ENCODE measurements at places on chromosomes 12 and 14.

DNA sequence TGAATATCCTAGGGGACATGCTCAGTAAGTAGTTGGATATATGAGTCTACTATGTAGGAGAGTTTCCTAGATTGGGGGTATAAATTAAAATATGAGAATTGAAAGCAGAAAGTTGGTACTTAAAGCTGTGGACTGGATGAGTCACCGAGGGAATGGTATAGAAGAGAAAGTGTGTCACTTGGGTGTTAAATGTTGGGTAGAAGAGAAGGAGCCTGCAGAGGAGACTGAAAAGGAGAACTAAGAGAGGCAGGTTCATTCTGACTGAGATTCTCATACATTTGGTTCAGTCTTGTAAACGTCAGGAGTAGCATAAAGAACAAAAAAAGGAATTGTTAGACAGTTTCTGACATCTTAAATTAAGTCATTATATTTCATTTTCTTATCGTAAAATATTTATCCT is 19.9 kb downstream of the LRRC9 start:
- no peak for DNase-seq

DNA sequence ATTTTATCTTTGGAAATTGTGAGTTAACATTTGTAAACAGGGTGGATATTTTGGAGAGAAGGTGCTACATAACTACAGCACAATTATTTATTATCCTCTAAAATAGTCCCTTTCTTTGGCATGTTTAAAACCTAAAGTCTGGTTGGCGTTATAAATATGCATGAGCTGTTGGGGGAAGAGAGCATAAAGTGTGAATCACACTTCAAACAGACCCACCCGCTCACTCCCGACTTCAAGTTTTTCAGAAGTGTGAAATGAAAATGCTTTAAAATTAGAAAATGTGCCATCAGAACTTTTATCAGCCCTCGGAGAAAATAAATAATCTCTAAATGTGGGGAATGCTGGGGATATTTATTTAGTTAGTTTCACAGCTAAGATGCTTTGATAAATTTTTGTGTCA is 1006.9 kb downstream of the NRXN3 start:
- DNase-seq, result no peak

- DNase-seq, result no peak
Observed at GRCh38 chr14:93984987-93985410, 8.6 kb upstream of the ASB2 start.

DNA sequence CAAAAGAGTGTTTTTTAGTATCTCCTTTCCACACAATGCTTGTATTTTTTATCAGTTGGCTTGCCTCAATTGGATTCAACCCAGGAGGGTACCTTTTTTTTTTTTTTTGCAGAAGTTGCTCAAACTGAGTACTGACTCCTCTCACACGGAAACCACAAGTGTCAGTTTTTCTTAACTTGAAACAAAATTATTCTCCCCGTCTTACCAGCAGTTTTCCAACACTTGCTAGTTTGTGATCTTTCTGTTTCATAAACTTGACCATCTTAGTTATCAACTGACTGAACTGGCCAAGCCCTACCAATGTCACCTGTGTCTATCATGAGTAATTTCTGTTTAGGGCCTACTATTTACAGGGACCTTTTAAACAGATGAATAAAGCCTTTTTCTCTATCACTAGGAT is 34.1 kb upstream of the ITPR2 start:
- no peak for DNase-seq

GRCh38 chr14:69518289-69519101 is 34.0 kb downstream of the PLEKHD1 start:
- no peak for DNase-seq

DNA sequence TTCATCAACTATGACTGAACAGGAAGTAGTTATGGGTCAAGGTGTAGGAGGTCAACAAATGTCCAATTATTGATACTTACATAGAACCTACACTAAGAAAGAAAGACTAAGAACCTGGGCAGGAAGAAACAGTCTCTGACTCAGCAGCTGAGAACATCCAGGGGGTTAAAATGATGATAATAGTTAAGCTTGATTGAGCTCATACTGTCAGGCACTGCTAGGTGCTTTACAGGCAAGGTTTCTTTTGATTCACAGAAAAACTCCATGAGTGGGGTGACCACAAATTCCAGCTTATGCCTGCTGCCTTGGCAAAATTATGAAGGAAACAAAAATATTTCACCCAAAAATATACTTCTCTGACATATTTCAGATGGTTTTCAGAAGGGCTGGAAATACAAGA is 75.0 kb downstream of the ACADS start:
- DNase-seq, result no peak

GRCh38 chr12:81896771-81897170 is 137.6 kb upstream of the PPFIA2 start:
- DNase-seq, result no peak

DNA sequence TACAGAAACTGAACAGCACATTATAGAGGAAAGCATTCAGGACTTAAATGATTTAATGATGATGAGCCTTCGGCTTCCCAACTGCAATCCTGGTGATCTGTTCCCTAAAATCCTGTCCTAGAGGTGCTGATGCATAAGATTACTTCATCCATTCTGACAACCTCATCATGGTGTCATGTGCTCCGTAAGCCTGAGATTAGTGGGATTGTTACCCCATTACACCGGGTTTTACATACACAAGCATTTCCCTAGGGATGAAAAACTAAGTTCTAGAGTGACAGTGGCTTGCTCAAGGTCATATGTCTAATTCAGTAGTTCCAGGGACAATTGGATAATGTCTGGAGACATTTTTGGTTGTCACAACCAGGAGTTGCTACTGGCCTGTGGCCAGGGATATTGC is 2.5 kb upstream of the RNASE13 start:
- no peak for DNase-seq

- DNase-seq, result no peak
Observed at GRCh38 chr12:31594681-31595080, 3.7 kb upstream of the DENND5B start.

GRCh38 chr12:62856454-62856853 is 78.5 kb downstream of the PPM1H start:
- no peak for DNase-seq

DNA sequence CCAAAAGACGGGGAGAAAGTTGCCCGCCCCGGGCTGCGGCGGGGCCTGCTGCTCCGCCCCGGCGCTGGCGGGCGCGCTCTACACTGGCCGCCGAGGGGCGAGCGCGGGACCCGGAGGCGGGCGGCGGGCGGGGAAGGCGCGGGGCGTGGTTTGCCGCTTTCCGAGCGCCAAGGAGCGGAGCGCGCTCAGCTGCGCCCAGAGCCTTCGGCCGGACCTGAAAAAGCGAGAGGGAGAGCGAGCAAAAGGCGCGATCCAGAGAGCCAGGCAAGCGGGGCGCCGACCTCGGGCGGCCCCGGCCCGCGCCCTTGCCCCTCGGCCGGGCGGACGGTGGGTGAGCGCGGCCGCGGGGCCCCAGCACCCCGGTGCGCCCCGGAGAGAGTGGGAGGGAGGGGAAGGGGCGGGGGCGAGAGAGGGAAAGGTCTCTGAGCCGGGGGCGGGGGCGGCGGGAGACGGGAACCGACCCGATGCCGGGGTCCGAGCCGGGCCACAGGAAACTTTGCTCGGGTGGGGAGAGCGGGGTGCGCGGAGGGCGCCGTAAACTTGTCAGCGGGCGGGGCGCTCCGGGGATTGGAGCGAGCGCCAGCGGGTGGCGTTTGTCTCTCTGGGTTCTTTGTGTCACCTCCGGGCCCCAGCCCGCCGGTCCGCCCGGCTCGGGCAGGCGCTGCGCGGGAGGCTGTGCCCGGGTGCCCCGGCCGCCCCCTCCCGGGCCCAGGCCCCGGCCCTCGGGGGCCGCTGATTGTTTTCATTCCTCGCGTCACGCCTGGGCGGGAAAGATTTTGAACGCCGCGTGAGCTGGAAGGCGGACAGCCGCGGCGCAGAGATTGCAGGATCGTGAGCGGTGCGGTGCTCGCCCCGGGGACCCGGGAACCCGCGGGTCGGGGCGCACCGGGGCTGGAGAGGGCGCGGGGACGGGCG is at the start of gene SYNE2:
Gene SYNE2, plus strand, starts transcription at position 188 of the 915 bp plus-strand sequence. CDS start 56,145 bp downstream, outside the sequence.
- peak; percentile 33 for DNase-seq

GRCh38 chr14:70999117-70999516 is 91.9 kb downstream of the PCNX1 start:
- no peak for DNase-seq

GRCh38 chr12:24711056-24712008 is 237.6 kb downstream of the BCAT1 start:
- no peak for DNase-seq

DNA sequence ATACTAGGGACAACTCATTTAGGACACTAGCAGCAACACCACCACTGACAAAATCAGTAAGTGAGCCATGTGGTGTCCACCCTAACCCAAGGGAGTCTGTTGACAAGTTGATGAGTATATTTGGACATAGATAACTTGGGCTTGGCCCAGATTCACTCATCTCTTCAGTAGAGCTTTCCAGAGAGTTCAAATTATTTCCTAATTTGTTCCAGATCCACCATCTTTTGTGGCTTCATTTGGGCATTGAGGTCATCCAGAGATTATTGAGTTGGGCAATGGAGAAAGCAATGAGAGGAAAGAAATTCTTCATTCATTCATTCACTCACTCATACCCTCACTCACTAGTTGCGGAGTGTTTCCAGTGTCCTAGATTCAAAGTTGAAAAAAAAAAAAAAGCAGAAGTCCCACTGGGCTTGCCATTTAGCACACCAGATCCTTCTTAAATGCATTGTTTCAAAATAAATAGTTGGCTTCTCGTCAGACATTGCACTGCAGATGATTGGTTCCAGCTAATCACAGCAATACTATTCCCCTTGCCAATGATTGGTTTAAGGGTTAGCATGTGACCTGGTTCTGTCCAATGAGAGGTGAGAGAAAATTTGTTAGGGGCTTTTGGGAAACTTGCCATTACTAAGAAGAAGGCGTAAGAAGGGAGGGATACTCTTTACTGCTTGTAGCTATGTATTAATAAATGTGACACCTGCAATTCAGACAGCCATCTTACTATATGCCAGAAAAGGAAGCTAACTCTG is 31.8 kb upstream of the WSCD2 start:
- no peak for DNase-seq

DNA sequence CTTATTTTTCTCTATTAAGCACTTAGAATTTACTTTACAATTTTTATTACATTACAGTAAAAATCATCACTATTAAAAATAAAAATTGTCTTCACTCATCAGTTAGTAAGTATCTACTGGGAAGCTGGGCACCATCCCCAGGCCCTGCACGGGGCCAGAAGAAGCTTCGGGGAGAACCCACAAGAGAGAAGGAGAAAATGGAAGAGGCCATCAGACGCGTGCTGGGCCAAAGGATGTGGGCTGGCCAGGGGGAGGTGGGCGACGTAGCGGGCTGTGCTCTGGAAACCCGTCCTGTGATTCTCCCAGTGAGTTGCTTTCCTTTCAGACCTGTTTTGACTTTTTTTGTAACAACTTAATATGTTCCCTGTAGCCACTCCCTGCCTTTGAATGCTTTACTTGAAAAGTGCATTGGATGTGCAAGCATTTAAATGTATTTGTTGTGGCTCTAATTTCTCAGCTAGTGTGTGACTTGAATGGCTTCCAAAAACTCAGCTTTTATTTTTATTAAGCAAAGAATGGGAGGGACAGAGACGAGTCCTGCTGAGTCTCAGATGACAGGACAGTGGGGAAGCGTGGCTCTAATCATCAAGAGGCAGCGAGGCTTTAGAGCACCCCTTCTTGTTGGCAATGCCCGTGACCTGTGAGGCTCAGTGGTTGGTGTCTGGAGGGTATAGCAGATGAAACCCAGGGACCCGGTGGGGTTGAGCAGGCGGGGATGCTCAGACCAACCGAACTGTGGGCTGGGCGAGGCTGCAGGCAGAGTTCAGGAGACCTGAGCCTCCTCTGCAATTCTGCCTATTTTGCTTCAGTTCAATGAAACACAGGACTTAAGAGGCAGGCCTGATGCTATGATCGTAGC is 38.8 kb downstream of the SYNE3 start:
- no peak for DNase-seq

- DNase-seq, result no peak
Observed at GRCh38 chr14:24798911-24799462, 165.0 kb upstream of the GZMB start.

DNA sequence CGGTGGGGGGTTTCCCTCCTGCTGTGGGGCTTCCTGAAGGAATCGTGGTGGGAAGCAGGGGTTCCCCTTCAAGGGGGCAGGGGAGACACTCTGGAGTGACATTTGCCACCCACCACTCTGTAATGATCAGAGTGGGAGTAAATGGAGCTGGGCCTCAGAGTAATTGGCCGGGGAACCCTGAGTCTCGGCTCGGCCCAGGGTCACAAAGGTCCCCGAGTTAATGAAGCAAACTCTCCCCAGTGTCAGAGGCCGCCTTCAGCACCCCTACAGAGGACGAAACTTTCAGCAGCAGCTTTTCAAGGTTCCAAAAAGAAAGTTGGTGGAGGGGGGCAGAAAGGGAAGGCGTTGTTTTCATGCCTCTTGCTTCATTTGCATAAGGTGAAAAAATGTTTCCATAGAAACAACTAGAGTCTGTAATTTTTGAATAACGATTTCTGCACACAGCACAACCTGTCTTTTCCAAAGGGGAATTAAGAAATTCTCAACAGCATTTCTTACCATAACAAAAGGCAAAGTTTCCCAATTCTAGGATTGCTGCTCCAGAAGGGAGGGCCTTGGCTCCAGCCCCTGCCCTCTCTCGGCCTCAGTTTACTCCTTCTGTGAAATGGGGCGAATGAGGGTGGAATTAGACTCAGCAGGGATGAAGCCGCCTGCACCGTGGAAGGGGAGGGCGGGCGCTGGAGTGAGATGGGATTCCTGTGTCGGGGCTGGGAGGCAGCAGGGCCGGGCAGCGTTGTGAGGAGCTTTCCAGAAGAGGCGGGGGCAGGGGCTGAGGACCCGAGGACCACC is 67.0 kb upstream of the BEGAIN start:
- no peak for DNase-seq

DNA sequence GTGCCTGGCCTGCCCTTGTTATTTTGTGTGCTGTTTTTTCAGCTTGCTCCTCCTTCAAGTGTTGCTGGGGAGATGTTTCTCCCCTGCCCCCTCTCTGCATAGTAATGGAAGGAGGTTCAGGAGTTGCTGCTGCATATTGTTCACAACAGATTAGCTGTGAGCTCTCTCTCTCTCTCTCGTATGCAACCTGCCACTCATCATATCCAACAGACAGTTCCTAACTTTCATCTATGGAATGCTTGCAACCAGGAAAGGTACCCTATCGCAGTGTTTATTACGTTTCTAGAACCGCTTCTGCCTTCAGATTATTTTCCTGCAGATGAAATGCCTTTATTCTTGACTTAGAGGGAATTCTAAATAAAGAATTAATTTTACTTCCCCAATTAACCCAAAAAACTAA is 372.9 kb downstream of the RMST start:
- no peak for DNase-seq

DNA sequence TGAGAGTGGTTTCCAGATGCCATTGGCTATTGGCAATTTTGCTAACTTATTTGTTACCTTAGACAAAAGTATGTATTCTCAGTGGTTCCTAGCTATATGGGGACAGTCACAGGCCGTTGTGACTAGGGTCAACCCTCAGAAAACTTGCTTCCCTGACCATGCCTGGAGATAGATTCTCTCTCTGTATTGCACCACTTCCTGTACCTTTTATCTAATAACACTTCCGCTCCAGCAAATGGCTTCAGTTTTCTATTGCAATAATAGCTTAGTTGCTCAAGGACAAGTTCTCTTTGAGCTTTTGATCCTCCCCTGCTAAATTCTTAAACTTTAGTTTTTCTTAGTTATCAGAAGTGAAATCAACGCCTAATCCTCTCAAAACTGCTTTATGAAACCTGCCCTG is 338.0 kb downstream of the RMST start:
- DNase-seq, result no peak
